Astrocyte (in vitro differentiated cells and primary cell): ENCODE measurements at places on chromosomes 7 and 10. TPM values are rescaled to one million over a fixed set of nuclear protein-coding genes. Genes with fewer than 3 reads are reported as not detected.

The INPP5F gene
- 101 and 102 TPM in 2 replicates for total RNA-seq

The MINDY3 gene
- 28.4 and 29.6 TPM in 2 replicates for total RNA-seq

The HERC4 gene
- total RNA-seq = 48.2 and 56.9 TPM in 2 replicates

- H3K4me3 ChIP-seq = no peak overlapping the region
- H3K36me3 ChIP-seq = no peaks in the 10 kb centered on the region
- no peaks in the 10 kb centered on the region for H3K4me1 ChIP-seq
- H3K27me3 ChIP-seq = no peaks in the 10 kb centered on the region
Measured at GRCh38 chr7:105246256-105246655, 142.5 kb downstream of the SRPK2 start.

- H3K27me3 ChIP-seq = no peaks in the 10 kb centered on the region
- H3K27ac ChIP-seq = no peak overlapping the region
- no peaks in the 10 kb centered on the region for H3K36me3 ChIP-seq
- H3K4me3 ChIP-seq = no peak overlapping the region
- peaks cover 3% of the 10 kb centered on the region for H3K4me1 ChIP-seq
Measured at GRCh38 chr7:48004638-48005037, 24.3 kb downstream of the SUN3 start.

DNA sequence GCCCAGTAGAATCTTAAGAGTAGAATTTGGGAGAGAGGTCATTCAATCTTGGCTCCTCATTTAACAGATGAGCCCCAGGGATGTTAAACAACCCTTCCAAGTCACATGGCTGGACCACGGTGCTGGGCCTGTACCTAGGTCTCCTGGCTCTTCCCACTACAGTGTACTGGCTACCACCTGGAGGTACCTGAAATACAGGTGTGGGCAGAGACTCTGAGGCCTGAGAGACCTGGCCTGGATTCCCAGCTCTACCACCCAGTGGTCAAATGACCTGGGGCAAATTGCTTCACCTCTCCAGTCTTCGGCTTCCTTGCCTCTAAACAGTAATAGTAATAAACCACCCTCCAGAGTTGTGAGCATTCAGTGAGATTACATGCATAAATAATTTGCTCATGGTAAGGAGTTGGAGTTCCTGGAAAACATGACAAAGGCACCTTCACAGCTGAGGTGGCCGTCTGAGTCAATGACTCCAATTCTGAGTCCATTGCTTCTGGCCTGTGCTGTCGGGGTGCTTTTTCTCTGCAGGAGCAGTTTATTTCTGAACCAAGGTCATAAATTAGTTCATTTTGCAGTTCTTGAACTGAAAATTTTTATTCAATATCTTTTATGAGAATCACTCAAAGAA, 2.7 kb downstream of the GOT1 start:
- DNase-seq = no peak
- peaks cover 6% of the 10 kb centered on the region for H3K36me3 ChIP-seq
- H3K27me3 ChIP-seq = no peaks in the 10 kb centered on the region
- no peak overlapping the region for H3K27ac ChIP-seq
- H3K4me3 ChIP-seq = no peak overlapping the region
- peaks cover 10% of the 10 kb centered on the region for H3K4me1 ChIP-seq

GRCh38 chr10:113452146-113452845, 100.6 kb upstream of the HABP2 start:
- H3K27ac ChIP-seq = no peak overlapping the region
- peaks cover 19% of the 10 kb centered on the region for H3K27me3 ChIP-seq
- no peaks in the 10 kb centered on the region for H3K36me3 ChIP-seq
- H3K4me1 ChIP-seq = peaks cover 6% of the 10 kb centered on the region
- no peak for DNase-seq

DNA sequence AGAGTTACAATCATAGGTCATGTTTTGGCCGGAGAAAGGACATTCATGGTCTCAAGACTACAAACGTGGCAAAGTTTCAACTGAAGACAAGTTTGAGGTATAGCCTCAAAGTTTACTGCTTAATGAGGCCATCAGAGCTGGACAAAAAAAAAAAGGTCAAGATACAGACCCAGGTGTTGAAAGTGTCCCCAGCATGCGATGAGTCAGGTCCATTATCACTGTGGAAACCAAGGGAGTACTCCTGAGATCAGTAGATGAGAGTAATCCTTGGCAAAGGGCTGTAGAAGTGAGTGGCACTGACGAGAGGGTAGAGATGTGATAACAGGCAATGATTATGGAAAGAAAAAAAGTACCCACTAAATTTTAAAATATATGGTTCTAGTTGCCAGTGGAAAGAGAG, 80.1 kb upstream of the LRRN3 start:
- H3K4me3 ChIP-seq = no peak overlapping the region
- no peak overlapping the region for H3K27ac ChIP-seq
- no peak for DNase-seq
- no peaks in the 10 kb centered on the region for H3K27me3 ChIP-seq
